ENCODE measurements at places on chromosomes 1 and 21.

- no peak for DNase-seq
These were observed 241.0 kb downstream of the PTPRC start for GRCh38 chr1:198879711-198880306.

DNA sequence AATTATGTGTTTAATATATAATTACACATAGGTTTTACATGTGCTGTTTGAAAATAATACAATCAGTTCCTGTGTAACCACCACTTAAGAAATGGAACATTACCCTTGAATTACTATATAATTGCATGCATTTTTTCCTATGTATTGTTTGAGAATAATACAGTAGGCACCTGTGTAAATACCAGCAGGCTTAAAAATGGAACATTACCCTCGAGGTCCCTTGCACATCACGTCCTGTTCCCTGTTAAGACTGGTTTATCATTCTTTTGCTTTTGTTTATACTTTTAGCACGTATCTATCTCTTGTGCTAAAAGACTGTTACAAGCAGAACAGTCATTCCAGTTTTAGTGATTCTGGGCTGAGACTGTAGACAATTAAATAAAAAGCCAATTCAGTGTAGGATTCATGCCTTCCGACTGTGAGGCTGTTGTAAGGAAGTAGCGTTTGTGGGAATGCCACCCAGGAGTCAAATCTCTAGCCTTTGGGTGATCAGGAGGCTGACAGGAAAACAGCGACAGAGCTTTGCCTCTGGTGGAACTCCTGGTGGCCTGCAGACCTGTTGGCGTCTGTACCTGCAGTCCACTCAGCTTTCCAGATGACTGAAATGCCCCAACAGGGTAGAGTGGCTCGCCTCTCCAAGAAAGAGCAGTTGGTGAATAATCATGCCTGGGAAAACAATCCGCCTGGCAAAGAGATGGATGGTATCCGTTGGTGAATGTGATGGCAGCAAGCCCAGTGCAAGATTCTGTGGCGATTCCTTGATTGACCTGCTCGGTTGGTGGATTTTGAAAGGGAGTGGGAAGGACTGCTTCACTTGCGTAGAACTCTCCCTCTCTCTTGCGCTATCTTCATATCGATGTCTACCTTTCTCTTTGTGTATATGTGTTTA lies 58.0 kb downstream of the DISC1 start:
- no peak for DNase-seq

DNA sequence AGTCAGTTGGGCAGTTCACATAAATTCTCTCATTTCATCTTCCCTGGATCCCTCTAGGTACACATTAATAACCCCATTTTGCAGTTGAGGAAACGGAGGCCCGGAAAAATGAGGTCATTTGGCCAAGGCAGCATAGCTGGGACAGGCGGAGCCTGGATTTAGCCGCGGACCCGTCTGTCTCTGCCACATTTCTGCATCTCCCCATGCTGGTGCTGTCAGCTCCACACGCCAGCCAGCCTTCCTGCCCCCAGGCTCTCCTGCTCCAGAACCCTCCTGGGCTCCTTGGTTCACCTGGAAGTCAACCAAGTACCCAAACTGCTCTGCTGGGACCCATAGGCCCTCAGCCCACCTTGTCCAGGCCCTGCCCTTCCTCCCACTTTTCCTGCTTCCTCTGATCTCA lies 7.6 kb downstream of the FOXO6 start:
- no peak for DNase-seq

- DNase-seq, result no peak
These were observed 7.0 kb downstream of the CSDE1 start for GRCh38 chr1:114750780-114751179.

DNA sequence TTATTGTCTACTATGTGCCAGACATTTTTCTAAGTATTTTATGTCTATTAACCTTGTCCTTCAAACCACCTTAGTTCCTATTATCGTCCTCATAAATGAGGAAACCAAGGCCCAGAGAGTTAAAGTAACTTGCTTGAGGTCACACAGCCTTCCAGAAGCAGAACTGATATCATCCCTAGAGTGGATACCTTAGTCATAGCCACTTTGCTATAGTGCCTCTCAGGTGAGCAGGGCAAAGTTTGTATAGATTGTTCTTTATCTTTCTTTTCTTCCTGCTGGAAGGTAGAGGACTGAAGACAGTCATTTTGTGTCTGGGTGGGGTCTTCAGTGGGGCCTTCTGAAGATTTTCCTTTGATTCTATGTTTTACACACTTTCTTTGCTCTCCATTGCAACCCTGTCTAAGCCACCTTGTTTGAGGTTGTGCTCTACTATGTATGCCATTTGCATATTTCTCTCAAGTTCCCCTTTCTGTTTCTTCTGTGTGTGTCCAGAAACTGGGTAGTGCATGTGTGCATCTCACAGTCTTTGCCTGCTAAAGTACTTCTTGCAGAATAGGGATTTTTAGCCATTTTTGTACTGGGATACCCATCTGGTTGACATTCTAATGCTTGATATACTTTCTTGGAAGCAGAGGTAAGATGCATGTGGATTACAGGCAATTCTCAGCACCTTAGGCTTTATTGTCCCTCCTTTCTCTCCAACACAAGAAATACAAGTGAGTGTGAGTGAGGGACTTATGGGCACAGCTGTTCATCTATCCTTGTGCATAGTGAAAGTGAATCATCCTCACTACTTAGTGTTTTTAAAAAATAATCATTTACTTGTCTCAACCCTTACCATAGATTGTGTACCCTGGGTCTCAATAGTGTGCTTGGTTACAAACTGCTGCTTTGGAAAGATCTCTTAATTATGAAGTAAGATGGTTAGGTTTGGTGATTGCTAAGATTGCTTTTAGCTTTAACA lies 207.6 kb upstream of the HMCN1 start:
- DNase-seq, result no peak

- no peak for DNase-seq
These were observed 63.7 kb downstream of the SYT14 start for GRCh38 chr1:210001751-210002150.

DNA sequence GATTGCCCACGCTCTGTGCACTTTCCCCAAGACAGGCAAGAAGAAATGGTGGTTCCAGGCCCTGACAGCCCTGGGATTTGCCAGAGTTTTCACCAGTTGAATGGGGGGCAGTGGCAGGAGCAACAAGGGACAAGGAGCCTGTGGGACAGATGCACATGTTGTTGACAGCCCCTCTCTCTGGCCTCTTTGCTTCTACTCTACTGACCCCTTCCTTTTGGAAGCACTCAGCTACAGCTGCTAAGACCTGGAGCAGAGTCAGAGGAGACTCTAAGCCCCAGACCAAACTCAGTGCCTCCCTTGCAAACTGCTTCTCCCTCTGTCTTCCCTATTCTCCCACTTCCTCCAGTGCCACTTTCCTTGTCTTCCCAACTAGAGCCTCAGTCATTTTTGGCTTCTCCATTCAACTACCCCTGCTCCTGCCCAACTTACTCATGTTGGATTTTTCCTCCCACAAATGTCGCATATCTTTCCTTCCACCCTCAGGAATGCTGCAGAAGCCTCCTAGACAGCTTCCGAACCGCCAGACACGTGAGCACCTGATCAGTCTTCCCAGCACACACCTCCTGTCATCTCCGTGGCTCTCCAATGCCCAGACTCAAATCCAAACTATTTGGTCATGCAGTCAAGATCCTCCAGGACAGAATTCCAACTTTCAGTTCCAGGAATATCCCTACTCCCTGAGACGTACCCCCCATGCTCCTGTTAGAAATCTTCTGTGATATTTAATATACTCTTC lies 9.1 kb downstream of the INKA2 start:
- no peak for DNase-seq

DNA sequence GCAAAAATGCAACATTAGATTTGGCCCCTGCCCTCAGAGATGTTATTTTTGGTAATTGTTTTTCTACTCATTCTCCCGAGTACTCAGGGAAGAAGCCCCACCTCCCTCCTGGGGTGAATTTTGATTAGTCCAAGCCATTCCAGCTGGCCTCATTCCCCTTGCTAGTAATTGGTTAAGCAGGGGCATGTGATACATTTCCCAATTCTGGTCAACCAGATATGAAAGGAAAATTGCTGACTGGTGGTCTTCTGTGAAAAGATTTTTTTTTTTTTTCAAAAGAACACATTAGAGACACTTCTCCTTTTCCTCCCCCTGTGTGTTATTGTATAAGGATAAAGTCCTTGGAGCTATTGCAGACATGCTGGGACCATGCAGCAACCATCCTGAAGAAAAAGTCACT lies 71.1 kb upstream of the AKT3 start:
- no peak for DNase-seq

DNA sequence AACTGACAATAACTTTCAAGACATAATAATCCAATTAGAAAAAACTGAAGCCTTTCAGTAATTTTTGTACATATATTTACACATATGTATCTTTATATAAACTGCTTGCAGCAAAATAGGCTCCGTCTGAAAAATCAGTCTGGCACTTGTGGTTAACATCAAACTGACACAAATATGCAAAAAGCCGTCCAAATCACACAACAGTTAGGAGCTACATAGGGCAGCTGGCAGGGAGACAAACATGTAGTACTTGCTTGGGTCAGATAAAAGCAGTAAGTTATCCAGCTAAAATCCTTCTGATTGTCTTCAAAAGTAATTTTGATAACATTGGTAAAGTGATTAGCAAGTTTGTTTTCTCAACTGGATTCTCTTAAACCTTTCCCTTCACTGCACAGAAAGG lies 14.7 kb upstream of the GUCA2A start:
- DNase-seq, result no peak

DNA sequence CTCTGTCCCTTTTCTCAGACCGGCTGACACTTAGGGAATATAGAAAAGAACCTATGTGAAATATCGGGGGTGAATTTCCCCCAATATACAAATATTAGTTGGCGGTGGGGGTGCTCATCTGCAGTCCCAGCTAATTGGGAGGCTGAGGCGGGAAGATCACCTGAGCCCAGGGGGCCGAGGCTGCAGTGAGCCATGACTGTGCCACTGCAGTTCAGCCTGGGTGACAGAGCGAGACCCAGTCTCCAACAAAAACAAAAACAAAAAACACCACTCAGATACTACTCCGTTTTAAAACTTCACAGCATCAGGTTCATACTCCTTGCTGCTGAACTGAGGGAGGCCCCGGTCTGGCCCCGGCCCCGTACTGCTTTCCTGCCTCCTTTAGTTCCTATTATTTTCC lies 5.9 kb upstream of the EXOSC10 start:
- no peak for DNase-seq

DNA sequence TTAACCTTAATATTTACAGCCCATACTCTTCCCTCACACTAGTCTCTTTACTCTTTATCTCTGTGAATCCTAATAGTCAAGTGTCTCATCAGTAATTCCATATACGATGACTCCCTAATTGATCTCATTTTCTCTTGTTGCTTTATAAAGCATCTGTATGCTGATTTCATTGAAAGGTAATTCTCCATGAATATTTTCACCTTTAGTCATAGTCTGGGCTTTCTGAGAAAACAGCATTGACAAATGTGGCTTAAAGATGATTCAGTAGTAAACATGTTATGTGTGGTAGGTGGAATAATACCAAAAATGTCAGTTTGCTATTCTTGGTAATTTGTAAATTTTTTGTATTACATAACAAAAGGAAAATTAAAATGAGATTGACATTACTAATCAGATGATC lies 1176.5 kb downstream of the NCAM2 start:
- DNase-seq, result no peak

- DNase-seq, result no peak
These were observed 3.5 kb downstream of the IPP start for GRCh38 chr1:45746922-45747321.
